HFFc6 (cell line): ENCODE measurements at places on chromosomes 12 and 14.

GRCh38 chr12:26360062-26360461 lies 164.7 kb downstream of the SSPN start:
- DNase-seq: no peak

DNA sequence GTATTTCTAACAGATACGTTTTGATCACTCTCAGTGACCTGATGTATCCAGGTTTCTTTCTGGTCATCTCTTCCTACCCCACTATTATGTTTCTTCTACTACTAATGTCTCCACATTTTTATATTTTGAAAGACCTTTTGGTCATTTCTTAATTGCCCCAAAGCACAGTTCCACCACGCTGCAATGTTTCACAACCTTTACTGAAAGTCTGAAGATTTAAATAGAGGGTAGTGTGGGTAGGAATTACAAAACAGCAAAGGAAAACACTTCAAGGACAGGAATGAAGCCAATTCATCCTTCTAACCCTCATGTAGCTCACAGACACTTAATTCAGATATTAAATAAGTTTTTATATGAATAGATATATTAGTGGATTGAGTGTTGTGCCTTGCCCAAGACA lies 36.1 kb upstream of the SLC16A7 start:
- DNase-seq: no peak

GRCh38 chr14:105199093-105199492 lies 18.0 kb upstream of the NUDT14 start:
- DNase-seq: no peak

GRCh38 chr12:52247622-52248540 lies 14.8 kb downstream of the KRT7 start:
- no peak for DNase-seq

GRCh38 chr12:67921286-67921685 lies 68.0 kb upstream of the IFNG-AS1 start:
- DNase-seq: no peak

DNA sequence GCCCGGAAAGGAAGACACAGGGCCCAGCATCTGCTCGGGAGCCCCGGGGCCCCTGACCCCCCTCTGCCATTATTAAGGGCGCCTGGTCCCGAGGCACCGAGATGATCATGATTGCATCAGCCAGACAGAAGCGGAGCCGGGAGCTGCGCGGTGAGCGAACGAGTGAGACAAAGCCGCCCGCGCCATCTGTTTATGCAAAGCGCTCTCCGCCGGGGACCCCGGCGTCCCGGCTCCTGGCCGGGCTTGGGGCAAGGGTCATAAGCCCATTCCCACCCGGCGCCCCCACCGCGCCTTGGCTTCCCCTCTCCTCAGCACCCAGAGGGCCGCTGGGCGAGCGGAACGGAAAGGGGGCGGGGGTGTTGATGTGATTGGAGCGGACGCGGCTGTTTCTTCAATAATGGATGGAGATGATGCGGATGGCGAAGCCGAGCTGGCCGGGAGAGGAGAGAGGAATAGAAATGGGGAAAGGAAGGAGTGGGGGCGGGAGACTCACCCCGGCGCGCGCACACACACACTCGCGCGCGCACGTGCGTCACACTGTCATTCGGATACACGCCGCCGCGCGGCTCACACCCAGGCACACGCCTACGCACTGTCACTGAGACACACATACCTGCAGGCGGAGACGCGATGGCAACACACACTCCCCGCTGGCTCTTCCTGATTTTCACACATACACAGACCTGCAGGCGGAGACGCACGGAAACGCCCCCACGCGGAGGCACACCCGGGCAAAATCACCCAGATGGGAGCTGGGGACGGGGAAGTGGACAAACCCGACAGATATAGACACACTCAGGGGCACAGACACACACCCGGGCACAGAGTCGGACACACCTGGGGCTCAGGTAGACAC lies 10.7 kb downstream of the STAC3 start:
- DNase-seq: peak; percentile 39

DNA sequence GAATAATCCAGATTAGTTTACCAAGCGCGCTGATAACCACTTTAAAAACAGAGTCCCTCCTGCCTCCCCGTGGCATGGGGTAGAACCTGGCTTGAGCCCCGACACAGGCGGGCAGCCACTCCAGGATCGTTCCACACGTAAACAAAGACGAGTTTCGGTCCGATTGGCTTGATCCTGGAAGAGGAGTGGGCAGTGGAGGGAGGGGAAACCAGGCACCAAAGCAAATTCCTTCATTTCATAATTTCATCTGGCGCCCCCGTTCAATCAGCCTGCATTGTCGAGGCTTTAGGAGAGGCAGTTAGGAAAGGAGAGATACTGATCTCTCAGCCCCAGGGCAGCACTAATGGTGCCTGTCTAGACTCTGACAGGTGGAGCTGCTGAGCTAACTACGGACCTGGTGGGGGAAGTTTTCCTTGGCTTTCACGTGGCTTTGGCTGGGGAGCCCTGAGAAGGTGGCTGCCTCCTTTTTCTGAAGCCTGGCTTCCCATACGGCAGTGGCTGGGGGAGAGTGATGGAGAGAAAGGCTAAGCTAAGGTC lies 751 bp upstream of the GPRC5A start:
- DNase-seq: peak; percentile 69

- peak; percentile 89 for DNase-seq
These were observed at the start of gene SLC16A7 for GRCh38 chr12:59595883-59596540. TSS of gene SLC16A7 (plus strand) at chr12:59596029. CDS start at chr12:59704802, 108,773 bp downstream.

- no peak for DNase-seq
These were observed 158.4 kb downstream of the CHST11 start for GRCh38 chr12:104615048-104615561.

GRCh38 chr12:19893514-19893913 lies 454.2 kb downstream of the AEBP2 start:
- no peak for DNase-seq

GRCh38 chr14:90503582-90503981 lies 106.8 kb downstream of the CALM1 start:
- DNase-seq: no peak

- no peak for DNase-seq
These were observed 1.7 kb downstream of the DPPA3 start for GRCh38 chr12:7712841-7713442.

DNA sequence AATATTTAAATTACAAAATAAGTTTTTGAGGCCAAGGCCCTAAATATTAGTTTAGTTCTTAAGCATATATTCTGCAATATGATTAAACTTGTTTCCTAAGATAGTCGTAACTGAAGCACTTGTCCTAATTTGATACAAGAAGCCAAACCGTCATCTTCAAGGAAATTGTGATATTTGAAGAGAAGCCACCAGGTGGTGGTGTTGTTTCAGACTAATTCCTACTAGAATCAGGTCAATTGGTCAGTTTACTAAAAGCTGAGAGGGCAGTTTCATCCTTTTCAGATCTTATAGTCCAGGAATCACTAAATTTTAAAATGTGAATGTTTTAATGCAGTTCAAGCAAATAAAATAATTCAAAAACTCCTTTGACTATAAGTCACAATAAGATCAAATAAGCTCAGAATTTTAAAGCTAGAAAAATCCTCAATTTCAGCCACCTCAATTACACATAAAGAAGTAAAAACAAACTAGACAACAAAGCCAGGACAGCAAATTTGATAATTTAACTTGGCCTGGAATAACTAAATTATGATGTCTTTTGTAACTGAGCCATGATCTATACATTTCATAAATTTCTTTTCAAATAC lies 7.1 kb upstream of the ARL1 start:
- DNase-seq: peak; percentile 58

DNA sequence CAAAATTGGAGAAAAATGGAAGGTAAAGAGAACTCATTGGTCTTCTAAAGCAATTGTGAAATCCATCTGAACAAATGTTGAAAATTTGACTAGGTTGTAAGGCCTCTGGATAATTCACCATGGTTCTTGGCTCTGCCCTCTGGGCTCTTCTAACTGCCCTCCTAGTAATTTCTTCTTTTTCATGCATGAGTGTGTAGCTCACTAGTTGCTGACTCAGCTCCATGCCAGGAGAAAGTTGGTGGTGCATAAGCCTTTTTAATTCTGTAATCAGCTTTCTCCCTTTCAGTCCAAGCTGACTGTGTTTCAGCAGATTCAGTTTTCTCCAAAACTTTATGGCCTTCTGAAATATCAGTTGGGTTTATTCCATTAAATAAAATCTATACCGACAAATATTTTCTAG lies 877.8 kb upstream of the ATXN7L3B start:
- no peak for DNase-seq

DNA sequence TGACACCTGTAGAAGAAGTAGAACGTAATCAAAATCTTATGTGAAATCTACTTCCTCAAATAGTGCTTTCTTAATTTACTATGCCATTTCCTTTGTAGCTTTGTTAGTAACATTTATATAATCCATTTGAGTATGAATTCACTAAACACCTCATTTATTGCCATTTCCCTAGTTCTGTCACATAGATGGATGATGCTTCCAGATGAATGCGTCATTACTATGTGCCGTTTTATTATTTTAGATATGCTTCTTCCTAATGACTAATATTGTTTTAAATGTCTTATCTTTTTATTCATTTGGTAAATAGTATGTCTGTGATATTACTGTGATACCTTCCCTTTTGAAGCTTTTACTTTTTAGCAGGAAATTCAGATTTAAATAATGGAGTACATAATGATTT lies 14.4 kb downstream of the FRMD6 start:
- DNase-seq: no peak

DNA sequence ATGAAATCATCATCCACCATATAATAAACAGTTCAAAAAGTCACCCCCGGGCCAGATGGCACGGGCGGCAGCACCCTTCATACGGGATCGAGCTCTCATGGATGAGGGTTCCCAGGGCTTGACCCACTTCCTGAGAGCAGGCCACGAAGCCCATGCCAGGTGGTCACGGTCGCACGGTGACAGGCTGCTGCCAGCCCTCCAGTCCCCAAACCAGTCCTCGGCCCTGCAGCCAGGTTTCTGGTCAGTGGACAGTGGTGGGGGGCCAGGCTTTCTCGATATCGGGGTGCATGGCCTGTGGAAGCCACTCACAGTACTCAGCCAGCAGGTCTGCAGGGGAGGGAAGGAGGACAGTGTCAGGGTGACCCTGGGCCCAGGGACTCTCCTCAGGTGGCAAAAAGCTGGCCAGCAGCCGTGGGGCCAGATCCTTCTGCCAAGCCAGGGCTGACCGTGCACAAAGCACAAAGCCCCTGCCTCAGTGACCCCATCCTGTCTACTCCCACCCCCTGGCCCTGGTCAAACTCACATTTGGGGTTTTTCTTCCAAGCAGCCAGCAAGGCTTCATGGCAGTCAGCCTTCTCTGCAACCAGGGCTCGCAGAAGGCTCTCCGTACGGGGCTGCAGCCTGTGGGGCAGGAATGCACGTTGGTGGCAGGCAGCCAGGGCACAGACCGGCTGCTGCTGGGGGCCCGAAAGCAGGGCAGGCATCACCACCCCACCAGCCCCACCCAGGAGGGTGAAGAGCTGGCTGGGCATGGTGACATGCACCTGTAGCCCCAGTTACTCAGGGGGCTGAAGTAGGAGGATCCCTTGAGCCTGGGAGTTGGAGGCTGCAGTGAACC lies 33.3 kb upstream of the UBC start:
- no peak for DNase-seq

DNA sequence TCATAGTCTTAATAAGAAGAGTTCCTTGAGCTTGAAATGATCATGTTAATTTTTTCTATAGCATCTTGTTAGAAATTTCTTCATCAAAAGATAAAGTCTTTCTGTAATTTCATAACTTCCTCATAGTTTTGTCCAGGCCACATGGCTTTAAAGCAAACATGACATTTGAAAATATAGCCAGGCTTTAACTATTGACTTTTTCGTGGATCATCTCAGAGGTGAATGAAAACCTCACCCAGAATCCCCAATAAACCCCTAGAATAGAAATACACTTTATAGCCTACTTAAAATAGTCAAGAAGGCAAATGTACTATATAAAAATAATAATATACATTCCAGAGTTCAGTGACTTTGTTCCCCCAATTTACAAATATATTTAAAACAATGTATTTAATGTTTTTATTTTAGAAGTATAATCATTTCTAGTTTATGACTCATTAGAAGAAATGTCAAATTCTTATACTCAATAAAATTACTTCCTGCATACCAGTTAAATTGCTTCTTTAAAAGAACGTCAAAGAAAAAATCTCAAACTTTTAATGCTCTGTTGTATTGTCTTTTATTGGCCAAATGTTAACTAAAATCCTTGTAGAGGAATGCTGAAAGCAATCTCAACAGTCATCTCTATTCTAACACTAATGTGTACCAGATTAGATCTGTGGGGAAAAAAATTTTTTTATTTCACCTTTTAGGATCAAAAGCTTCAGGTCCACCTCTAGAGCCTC lies 21.6 kb downstream of the EXOC5 start:
- DNase-seq: peak; percentile 23

DNA sequence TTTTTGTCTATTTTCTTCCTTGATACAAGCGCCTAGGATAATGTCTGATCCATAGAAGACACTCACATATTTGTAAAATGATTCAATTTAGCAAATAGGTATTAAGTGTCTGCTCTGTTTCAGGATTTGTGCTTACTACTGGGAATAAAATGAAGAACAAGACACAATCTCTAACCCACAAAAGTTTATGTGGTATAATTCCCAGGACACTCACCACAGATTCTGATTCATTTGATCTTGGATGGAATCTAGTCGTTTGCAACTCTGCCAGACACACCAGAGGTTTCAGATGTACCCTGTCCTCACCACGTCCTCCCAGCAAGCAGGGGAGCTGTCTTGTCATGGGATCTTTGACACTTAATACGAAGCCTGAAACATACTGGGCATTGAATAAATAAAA lies 208.3 kb downstream of the LRIG3 start:
- DNase-seq: peak; percentile 24

- DNase-seq: peak; percentile 78
These were observed 155.4 kb upstream of the PDE3A start for GRCh38 chr12:20212658-20213555.

- no peak for DNase-seq
These were observed 271.5 kb upstream of the TBX3 start for GRCh38 chr12:114955414-114956014.

DNA sequence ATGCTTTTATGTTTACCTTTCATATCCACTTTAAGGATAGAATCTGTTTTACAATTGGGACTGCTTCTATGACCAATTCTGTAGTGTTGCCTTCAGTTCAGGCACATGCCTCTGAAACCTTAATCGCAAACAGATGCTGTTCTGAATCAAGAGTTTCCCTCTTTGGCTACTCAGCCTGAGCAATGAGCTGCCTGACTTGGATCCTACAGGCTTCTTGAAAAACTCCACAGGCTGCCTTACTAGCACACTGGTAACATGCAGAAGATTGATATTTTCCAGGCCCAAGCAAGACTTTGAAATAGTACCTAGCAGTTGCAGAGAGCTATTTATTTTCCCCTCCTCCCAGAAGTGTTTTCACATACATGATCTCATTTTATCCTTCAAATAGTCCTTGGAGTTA lies 34.8 kb upstream of the PMCH start:
- peak; percentile 11 for DNase-seq

GRCh38 chr12:66667906-66668305 lies 11.0 kb downstream of the GRIP1 start:
- DNase-seq: no peak

DNA sequence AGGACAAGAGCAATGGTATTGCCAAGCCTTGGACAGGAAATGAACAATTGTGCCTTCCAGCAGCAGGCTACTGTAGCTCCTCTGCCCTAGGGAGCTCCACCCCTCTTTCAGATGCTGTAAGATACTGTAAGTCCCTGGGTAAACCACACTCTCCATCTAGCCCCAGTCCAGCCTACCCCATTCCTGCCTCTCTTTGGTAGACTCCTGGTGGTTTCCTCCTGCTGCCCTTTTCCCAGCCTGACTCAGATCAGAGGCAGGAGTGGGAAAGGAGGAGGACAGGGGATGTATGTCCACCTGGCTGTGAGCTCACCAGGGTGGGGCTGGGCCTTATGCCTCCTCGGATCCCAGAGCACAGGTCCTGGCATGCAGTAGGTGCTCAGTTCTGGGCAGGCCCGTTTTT lies 174.6 kb downstream of the ESRRB start:
- DNase-seq: no peak
